ENCODE measurements at places on chromosomes 7 and 10.

GRCh38 chr7:20831956-20832355 is 45.3 kb upstream of the SP8 start:
- DNase-seq = no peak

DNA sequence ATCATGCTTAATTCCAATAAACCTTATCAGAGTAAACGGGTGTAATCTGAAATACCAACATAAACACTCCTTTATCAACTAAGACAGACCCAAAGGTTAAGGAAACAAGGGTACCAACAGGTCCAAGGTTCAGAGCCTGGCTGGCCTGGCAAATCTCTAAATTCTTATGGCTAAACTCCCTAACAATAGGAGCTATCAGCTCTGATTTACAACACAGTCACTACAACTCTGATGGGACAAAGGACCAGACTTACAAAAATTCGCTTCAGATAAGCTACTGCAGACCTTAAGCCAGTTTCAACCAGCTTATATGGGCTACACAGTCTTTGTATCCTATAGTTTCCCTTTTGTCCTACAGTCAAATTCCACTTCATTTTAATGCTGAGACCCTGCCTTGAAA is 381.9 kb downstream of the ZWINT start:
- DNase-seq = no peak

DNA sequence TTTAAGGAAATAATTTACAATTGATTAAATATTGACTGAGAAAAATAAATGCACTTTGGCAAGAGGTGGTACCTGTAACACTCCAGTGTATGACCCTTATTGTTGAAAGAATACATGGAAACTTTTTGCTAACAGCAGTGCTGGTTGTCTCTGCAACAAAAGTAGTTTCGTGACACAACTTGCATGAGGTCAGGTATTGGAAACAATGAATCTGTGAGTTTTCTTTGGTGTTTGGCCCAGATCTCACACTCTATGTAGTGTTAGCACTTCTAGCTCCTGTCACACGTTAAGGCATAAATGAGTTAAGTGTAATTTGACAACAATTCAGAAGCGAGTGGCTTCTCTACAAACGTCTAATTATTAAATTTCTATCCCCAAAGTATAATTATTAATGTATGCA is 137.7 kb upstream of the MDFIC start:
- DNase-seq = no peak

- DNase-seq = no peak
Measured at GRCh38 chr10:49169776-49170175, 18.4 kb downstream of the TMEM273 start.

GRCh38 chr7:46763344-46763743 is 818.6 kb downstream of the TNS3 start:
- no peak for DNase-seq

All from activated gamma-delta T cell treated with Interleukin-2 at 50 U/mL for 16 hours (primary cell).